ENCODE measurements at places on chromosomes 1 and 21. TPM values are rescaled to one million over a fixed set of nuclear protein-coding genes. Genes with fewer than 3 reads are reported as not detected.

COPA gene
- 129 TPM for total RNA-seq

DCDC2B gene
- total RNA-seq: not detected

OR2L5 gene
- not detected for total RNA-seq

ADARB1 gene
- 12.1 TPM for total RNA-seq

OLIG2 gene
- total RNA-seq: not detected

- DNase-seq: no peak
These were observed 40.3 kb downstream of the XPR1 start for GRCh38 chr1:180672105-180672504.
